ENCODE measurements at places on chromosomes 7 and 10. TPM values are rescaled to one million over a fixed set of nuclear protein-coding genes. Genes with fewer than 3 reads are reported as not detected.
A peak's percentile ranks its signal among the peaks of the same experiment; 100 is the strongest.

GRCh38 chr7:17183630-17184328 is 114.7 kb upstream of the AHR start:
- no peak for DNase-seq

GRCh38 chr10:5528989-5529701 is 4.4 kb downstream of the CALML3 start:
- DNase-seq, result no peak

DNA sequence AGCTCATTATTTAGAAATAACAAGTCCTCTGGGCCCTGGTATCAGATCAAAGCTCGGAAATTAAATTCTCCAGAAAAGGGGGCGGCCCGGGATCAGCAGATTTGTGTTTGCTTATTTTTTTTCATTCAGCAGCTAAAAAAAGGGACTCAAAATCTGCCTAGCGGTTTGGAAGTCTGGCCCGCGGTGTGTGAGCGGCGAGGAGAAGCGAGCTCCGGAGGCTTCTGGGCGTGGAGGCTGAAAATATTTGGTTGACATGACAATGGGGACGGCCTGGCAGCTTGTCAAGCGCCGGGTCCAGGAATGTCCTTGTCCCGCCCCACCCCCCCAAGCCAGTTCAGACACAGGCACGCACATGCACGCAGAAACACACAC is 43.4 kb downstream of the FOXL3 start:
- DNase-seq, result no peak

Gene NXPH1
- total RNA-seq, result not detected

Gene ZNF33A
- total RNA-seq, result 15.5 TPM

GRCh38 chr10:72354356-72355213 is at the start of gene DNAJB12:
TSS of gene DNAJB12 (minus strand) at chr10:72354919. CDS start at chr10:72354897, 22 bp downstream.
- peak; percentile 94 for DNase-seq

DNA sequence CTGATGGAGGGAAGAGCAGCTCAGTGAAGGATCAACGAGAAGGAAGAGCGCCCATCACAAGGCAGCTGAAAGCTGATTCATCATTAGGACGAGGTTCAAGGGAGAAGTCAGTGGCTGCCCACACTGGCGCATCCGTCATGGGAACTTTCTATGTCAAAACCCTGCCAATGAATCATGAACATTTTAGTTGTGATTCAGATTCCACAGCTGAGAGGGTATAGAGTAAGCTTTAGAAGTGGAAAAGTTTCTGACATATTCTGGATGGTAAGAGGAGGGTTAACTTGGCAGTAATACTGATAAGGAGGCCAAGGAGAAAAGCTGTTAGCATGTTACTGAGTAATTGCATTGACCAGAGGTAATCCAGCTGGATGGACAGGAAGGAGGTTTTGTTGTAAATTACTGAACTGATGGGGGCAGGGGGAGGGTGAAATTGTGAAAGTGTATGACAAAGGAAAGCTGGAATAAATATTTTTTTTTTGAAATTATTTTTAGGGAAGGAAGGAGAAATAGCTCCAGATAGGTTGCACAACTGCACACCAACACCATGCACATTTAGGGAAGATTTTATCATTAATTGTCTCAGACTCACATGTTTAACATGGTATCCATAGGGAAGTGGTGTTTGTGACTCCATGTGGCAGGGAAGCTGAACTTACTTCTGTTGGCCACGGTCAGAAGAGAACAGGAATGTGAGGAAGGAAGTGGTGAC is 78.3 kb upstream of the NRP1 start:
- DNase-seq, result peak; percentile 16

- no peak for DNase-seq
Measured at GRCh38 chr10:95756041-95756761, at the start of gene ENTPD1. TSS of gene ENTPD1 (plus strand) at chr10:95756163. CDS start at chr10:95756240, 77 bp downstream.

DNA sequence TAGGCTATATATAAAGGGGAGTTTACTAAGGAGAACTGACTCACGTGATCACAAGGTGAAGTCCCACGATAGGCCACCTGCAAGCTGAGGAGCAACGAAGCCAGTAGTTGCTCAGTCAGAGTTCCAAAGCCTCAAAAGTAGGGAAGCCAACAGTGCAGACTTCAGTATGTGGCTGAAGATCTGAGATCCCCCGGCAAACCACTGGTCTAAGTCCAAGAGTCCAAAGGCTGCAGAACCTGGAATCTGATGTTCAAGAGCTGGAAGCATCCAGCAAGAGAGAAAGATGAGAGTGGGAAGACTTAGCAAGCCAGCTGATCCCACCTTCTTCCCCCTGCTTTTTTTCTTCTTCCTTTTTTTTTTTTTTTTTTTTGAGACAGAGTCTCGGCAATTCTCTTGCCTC is 27.0 kb upstream of the GSDME start:
- DNase-seq, result no peak

Gene CLCN1
- total RNA-seq, result not detected

DNA sequence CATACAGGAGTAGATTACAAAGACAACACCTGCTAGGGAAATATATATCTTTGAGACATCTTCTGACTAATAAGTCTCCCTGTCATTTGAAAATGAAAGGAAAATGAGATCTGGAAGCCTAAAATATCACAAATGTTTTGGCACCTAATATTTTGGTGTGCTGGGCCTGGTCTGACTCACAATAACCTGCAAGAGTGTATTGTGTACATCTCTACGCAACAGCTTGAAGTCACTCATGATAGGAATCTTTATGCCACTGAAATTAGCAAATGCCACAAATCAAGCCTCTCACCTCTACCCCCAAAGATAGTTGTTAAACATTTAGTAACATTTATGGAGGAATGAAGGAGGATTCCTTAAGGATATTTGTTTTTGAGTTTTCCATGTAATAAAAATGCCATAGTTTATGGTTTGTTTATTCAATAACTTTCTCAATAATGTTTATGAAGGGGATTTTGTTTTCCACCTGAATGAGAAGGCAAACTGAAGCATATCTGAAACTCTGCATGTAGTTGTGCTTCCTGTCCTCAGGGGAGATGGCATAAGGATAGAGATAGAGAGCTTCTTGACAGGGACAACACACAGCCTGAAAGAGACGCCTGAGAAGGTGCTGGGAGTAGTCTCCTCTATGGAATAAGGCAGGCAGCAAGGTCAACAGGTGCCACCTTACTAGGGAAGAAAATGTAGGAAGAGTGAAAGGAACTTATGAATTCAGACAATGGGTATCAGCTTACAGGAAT is 197.4 kb downstream of the AHR start:
- DNase-seq, result no peak

Gene NRCAM
- total RNA-seq, result 2.4 TPM

DNA sequence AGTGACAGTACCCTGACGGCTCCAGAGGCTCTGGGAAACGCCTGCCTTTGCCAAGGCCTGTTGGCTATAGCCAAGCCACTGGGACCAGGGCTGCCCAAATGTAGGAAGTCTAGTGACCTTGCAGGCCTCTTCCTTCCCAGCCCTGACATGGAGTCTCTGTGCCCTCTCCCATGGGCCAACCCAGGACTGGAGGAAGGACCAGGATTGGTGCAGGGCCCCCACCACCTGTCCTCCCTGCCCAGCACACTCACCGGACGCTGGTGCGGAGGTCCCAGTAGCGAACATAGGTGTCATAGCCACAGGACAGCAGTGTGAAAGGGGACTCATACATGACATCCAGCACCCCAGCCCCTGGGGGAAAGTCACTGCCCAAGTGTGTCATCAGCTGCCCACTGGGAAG is 24.0 kb downstream of the DPCD start:
- DNase-seq, result no peak

Gene STK31
- not detected for total RNA-seq

Gene EIF5AL1
- total RNA-seq, result 0.81 TPM
